Uterine smooth muscle cell (primary cell): ENCODE measurements at places on chromosomes 2 and 18. TPM values are rescaled to one million over a fixed set of nuclear protein-coding genes. Genes with fewer than 3 reads are reported as not detected.

Gene NRP2
- 118 and 159 TPM in 2 replicates for total RNA-seq

Gene TMEFF2
- total RNA-seq, result 0.22 TPM in 1 of 2 replicates, not detected in the other

Gene LIPT1
- 5.4 and 7.4 TPM in 2 replicates for total RNA-seq

Gene SOWAHC
- total RNA-seq, result 16.3 and 17.2 TPM in 2 replicates

Gene CNDP1
- total RNA-seq, result 0.12 TPM in 1 of 2 replicates, not detected in the other

Gene ST8SIA5
- under 0.01 and 0.12 TPM in 2 replicates for total RNA-seq

Gene C2orf81
- 1.00 and 1.4 TPM in 2 replicates for total RNA-seq

Gene MC4R
- total RNA-seq, result not detected in 2 replicates

Gene CNDP2
- 123 and 129 TPM in 2 replicates for total RNA-seq

Gene LMAN2L
- total RNA-seq, result 24.0 and 33.0 TPM in 2 replicates

Gene FRZB
- 0.11 and 0.12 TPM in 2 replicates for total RNA-seq

Gene MYO5B
- under 0.01 and 0.11 TPM in 2 replicates for total RNA-seq

Gene MARCO
- not detected in 2 replicates for total RNA-seq

Gene UGT1A3
- total RNA-seq, result not detected in 2 replicates

Gene NEURL3
- 0.11 TPM in 1 of 2 replicates, not detected in the other for total RNA-seq

Gene SFXN5
- 13.9 and 14.8 TPM in 2 replicates for total RNA-seq

Gene XRCC5
- total RNA-seq, result 222 and 386 TPM in 2 replicates

Gene CYRIA
- 8.7 and 18.1 TPM in 2 replicates for total RNA-seq

Gene KIAA2012
- not detected in 2 replicates for total RNA-seq

Gene KIDINS220
- total RNA-seq, result 115 and 126 TPM in 2 replicates

Gene SERPINB2
- 2.4 and 3.1 TPM in 2 replicates for total RNA-seq

Gene G6PC2
- not detected in 2 replicates for total RNA-seq

Gene GALR1
- total RNA-seq, result under 0.01 TPM in 1 of 2 replicates, not detected in the other

Gene SEPTIN2
- total RNA-seq, result 328 and 388 TPM in 2 replicates

Gene RAB3GAP1
- 93.7 and 114 TPM in 2 replicates for total RNA-seq

Gene SERPINB11
- not detected in 2 replicates for total RNA-seq

Gene LIPG
- total RNA-seq, result 18.4 and 29.7 TPM in 2 replicates

Gene ITPRIPL1
- total RNA-seq, result 5.1 and 5.9 TPM in 2 replicates

Gene ARHGAP25
- total RNA-seq, result 1.1 and 3.7 TPM in 2 replicates

Gene RASGRP3
- total RNA-seq, result 0.62 and 2.9 TPM in 2 replicates

Gene MTIF2
- total RNA-seq, result 43.2 and 53.2 TPM in 2 replicates

Gene AMER3
- total RNA-seq, result not detected in 2 replicates

Gene SCTR
- not detected in 2 replicates for total RNA-seq

Gene ASIC4
- 0.25 and 0.55 TPM in 2 replicates for total RNA-seq
